ENCODE measurements at places on chromosomes 2 and 18.
A peak's percentile ranks its signal among the peaks of the same experiment; 100 is the strongest.

- DNase-seq = no peak
Observed at GRCh38 chr2:101517758-101518271, 42.9 kb upstream of the RFX8 start.

DNA sequence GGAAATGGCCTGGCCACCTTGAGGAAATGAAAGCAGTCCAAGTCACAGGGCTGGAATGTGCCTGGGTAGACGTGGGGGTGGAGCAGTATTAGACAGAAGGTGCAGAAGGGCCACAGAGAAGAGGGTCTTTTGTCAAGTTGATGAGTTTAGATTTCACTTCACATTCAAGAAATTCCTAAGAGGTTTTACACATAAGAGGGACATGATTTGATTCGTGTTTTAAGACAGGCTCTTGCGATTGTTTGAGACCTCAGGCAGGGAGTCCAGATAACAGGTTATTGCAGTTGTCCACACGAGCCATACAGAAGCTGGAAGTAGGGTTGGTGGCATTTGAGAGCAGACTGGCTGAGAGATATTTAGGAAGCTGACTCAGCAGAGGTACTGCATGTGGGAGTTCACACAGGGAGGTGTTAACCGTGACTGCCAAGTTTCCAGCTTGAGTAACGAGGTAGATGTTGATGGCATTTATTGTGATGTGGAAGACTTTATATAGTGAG is 64.6 kb downstream of the NEB start:
- peak; percentile 57 for DNase-seq

DNA sequence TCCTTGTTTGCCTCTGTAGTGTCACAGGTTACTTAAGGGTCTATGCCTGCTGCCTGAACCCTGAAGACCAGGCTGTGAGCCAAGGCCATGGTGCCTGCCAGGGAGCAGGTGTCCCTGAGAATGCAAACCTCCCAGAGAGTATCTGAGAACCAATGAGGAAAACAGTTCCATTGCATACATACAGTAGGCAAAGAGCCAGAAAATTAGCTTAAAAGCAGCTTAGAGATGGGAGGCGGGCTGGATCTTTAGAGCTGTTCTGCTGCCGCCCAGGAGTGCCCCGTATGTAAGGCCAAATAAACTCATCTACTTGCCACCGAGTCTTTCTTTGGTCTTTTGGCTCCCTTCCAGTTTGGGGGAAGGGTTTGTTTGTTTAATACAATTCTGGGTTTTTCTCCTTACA is 327.9 kb downstream of the CLIP4 start:
- no peak for DNase-seq

DNA sequence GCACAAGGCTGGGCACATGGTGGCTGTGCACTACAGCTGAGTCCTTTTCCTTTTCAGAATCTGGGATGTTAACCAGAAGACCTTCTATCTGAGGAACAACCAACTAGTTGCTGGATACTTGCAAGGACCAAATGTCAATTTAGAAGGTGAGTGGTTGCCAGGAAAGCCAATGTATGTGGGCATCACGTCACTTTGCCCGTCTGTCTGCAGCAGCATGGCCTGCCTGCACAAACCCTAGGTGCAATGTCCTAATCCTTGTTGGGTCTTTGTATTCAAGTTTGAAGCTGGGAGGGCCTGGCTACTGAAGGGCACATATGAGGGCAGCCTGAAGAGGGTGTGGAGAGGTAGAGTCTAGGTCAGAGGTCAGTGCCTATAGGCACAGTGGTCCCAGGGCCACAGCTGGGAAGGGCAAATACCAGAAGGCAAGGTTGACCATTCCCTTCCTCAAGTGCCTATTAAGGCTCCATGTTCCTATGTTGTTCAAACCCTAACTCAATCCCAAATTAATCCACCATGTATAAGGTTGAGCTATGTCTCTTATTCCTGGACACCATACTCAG is 2.2 kb downstream of the IL1RN start:
- DNase-seq = no peak

All from activated CD4-positive, alpha-beta T cell treated with anti-CD3 and anti-CD28 coated beads, Interleukin-2, Interleukin-6, amounts not matched to agents 100 ng/mL and 50 ng/mL, durations not matched to agents 16 hours and 8 hours (primary cell).